ENCODE measurements at places on chromosomes 16 and 17.
A peak's percentile ranks its signal among the peaks of the same experiment; 100 is the strongest.

DNA sequence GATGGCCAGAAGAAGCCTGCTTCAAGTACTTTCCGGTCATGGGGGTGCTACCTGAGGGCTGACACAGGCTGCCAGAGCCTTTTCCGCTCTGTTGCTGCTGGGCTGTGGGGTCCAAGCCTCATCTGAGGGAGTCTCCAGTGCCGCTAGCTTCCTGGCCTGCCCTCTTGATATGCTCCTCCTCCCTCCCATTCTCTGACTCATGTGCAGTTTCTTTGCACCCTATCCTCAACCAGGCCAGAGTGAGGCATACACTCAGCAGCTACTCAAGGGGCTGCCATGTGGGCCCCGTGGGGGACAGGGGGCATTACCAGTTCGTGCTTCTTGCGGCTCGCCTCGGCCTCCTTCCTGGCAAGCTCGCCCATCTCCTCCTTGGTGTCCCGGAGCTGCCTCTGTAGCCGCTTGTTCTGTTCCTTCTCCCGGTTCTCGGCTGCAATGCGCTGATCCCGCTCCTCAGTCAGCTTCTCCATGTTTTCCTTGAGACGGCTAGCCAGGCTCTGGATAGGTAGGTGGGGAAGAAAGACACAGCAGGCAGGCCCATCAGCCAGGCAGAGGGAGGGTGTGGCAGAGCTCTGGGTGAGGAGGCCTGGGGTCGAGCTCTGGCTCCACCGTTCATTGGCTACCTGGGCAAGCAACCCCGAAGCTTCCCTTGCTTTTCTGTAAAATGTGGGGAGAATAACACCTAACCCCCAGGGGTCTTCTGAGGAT, 43.8 kb downstream of the PIPOX start:
- DNase-seq: no peak

GRCh38 chr17:28405632-28406472, at the start of gene SLC46A1:
Gene SLC46A1, minus strand, starts transcription at chr17:28406212. Its CDS starts 98 bp downstream, at chr17:28406114.
- DNase-seq: no peak

GRCh38 chr16:88118376-88118775, 167.1 kb downstream of the BANP start:
- no peak for DNase-seq

DNA sequence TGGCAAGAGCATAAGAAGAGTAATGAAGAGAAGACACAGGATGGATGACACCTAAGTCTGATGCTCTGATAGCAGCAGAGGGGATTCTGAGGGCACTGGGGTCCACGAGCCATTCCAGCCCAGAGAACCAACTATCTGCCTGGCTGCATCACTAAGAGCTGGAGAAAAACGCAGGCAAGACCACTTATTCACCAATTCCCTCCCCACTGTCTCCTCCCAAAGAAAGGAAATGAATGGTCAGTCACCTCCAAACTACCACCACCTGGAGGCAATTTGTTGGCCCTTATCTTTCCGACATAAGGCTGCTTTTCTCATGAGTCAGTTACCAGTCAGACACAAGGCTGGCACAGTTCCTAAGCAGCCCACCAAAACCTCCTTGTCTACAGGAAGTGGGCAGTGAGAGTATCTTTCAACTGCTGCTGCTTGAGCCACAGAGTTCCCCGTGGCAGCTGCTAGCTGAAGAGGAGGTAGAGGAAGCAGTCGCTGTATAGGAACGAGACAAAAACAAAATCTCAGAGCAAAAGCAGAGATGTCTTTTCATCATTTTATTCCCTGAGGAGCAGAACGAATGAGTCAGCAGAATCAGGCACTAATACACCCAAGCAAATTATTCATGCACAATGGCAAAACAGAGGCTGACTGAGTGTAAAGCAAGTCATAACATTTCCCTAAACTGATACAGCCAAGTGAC, 111.1 kb downstream of the SMG6 start:
- peak; percentile 17 for DNase-seq

GRCh38 chr16:71364133-71364681, 5.7 kb downstream of the CALB2 start:
- DNase-seq: no peak

- no peak for DNase-seq
Observed at GRCh38 chr17:37761059-37761458, 16.2 kb upstream of the HNF1B start.

DNA sequence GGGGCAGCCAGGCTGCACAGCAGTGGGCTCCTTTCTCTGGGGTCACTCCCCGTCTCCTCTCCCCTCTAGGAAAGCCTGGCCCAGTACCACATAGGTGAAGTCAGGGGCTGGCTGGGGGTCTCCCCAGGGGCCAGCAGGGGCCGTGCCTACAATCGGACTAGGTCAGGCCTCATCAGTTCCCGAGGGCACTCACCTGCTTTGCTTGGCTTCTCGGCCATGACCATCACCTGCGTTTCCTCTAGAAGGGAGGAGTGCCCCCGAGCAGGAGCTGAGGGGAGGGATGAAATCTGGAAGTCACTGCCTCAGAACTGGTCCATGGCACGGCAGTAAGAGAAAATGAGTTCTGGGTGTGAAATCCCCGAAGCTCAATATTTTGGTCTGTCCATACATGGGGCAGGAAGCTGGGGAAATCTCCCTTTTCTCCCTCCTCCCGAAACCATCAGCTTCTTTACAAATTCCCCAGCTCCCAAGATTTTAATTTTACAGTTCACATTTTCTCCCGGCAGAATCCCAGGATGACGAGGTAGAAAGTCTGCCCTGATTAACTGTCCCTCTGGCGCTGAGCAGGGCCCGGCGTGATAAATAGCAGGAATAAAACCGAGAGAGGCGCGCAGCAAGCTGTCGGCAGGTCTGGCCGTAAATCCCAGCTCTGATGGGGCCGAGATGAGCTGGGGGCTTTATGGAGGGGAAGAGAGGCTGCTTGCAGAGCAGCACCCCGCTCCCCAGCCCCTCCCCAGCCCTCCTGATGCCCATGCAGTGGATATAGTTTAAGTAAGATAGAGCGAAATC, 172.1 kb downstream of the RBFOX3 start:
- DNase-seq: no peak

GRCh38 chr17:4949321-4950074, 1.2 kb upstream of the PFN1 start:
- peak; percentile 67 for DNase-seq

DNA sequence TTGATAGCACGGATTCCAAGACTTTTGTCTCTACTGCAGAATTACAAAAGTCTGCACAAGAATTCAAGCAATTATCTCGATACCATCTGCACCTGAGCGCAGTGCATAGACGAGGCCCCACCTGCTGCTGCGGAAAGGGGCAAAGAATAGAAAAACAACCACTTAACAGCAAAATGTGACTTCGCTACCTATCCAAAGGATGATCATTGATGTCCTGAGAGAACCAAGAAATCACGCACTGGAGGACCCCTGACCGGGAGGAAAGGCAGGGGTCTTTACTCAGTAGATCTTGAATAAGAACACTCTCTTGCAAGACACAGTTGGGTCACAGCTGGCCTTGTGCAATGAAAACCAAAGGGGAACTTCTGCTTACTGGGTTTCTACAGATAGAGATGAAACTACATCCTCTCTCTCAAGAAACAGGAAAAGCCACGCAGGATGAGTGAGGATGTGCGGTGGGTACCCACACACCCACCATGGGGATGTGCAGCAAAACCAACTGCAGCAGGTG, 147.4 kb upstream of the RPH3AL start:
- DNase-seq: no peak

DNA sequence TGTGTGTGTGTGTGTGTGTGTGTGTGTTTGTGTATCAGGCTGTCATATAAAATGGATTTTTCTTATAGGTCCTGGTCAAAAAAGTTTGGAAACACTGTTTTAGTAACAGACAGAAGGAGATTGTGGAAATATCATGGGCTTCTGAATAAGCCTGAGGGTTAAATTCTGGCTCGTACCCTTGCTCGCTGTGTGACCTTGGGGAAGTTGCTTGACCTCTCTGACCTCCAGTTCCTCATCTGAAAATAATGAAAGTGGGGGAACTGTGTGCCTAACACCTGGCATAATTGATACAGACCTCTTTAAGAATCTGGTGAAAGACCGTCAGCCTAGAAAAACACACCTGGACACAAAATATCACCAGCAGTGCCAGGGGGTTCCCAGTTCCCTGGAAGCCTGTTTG, 25.6 kb upstream of the PIK3R6 start:
- no peak for DNase-seq

DNA sequence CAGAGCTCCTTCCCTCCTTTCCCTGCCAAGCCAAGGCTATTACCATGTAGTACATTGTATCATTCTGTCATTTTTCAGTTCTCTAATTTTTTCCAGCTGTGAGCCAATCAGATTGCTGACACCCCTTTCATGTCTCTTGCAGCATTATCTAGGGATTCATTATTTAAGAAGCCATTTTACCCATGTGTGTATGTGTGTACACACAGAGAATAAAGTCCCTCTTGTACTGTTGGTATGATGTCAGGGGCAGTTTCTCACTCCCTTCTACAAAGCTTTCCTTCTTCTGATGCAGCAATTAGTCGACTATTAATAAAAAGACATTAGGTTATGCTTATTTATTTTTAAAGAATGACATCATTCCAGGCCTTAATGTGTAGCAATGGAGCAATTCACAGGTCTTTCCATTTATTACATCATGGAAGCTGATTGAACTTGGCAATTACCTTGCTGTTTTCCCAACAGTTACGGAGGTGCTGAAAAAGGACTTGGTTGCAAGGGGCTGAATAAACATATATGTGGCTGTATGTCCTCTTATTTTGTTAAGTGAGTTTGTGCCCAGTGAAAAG, 159.4 kb upstream of the HS3ST3A1 start:
- DNase-seq: no peak

DNA sequence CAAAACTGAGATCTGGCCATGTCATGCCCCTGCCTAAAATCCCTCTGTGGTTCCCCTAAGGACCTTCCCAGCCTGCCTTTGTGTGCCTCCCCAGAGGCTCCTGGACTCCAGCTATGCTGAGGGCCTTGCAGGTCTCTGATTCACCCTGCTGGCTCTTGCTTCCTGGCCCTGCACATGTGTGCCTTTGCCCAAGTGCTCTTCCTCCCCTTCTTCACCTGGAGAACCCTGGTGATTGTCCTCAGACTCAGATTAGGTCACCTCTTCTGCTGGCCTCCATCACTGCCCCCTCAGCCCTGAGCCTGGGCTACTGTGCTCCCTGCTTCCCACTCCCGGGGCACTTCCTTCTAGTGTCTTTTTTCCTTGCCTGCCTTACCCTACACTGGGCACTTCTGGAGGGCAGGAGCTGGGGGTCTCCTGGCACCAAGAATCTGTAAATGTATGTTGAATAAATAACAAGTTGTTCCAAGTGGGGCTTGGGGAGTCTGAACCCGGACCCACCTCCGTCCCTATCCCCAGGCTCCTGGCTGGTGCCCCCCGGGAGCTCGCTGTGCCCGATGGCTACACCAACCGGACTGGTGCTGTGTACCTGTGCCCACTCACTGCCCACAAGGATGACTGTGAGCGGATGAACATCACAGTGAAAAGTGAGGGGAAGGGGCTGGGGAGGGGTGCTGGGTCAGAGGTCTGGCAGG, 7.8 kb downstream of the ITGA3 start:
- no peak for DNase-seq

- DNase-seq: no peak
Observed at GRCh38 chr17:71302721-71303549, 817.9 kb upstream of the SOX9 start.

DNA sequence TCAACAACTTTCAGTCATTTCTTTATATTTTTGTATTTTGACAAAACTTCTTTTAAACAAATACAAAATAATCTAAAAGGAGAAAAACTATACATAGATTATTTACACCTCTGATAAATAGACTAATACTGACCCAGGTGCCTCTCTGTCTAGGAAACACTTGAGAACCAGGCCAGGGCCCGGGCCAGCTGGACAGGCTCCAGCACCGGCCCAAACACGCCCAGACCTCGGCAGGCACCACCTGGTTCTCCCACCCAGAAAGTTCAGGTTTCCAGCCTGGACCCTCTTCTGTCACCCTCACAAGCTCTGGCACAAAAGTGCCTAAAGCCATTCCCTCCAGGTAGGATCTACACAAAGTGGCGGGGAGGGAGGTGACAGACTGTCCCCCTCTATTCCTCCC, 97.0 kb upstream of the DNAH17 start:
- DNase-seq: no peak

DNA sequence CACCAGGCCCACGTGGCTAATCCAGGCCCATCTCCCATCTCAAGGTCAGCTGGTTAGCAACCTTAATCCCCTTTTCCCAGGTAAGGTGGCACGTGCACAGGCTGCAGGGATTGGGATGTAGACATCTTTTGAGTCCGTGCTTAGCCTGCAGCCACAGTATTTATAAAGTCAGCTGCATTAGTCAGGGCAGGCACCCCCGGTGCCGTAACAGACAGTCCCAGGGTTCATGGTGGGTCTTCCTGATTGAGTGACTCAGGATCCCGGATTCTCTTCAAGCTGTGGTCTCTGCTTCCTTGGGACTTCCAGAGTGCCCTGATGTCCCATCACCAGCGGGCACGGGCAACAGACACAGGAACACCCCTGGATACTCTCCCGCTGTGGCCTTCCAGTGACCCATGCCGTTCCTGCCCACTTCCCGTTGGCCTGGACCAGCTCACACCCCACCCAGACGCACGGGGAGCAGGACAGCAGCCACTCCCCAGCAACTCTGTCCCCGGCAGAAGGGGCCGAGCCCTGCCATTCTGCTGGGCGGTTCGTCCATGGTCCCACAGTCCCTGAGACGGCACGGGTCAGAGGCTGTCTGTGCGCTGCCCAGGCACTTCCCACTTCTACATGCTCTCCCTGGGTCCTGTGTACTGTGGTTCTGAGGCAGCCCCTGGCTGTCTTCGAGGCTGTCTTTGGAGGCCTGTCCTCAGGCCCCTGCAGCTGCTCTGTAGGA, 248.6 kb upstream of the GSE1 start:
- no peak for DNase-seq

- no peak for DNase-seq
Observed at GRCh38 chr17:36614933-36615332, 13.6 kb downstream of the MRM1 start.

DNA sequence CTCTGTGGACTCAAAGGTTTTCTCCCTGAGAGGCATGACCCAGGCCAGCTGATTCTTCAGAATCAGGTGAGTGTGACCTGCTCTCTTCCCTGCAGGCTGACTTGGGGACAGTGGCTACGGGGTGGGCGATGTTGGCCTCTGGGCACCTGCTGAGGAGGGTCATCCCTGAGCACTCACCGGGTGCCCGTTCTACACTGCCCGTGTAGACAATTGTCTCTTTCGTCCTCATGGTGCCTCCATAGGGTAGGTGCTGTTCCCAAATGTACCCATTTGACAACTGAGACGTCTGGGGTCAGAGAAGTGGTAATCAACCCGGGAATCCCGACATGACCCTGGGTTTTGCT, 74.8 kb downstream of the GOSR1 start:
- no peak for DNase-seq

- DNase-seq: no peak
Observed at GRCh38 chr16:88585269-88585668, 15.1 kb downstream of the ZC3H18 start.

GRCh38 chr17:19344311-19345066, 18.0 kb downstream of the B9D1 start:
- DNase-seq: no peak

- no peak for DNase-seq
Observed at GRCh38 chr16:88804552-88805339, 1.2 kb downstream of the CDT1 start.

- peak; percentile 85 for DNase-seq
Observed at GRCh38 chr17:5419959-5420653, at the start of gene RPAIN. Gene RPAIN, plus strand, starts transcription at chr17:5420182. Its CDS starts 29 bp downstream, at chr17:5420211.

GRCh38 chr16:82313754-82314153, 143.7 kb upstream of the MPHOSPH6 start:
- no peak for DNase-seq
